WTC11 (cell line): ENCODE measurements at places on chromosomes 11 and 22. TPM values are rescaled to one million over a fixed set of nuclear protein-coding genes. Genes with fewer than 3 reads are reported as not detected.

DNA sequence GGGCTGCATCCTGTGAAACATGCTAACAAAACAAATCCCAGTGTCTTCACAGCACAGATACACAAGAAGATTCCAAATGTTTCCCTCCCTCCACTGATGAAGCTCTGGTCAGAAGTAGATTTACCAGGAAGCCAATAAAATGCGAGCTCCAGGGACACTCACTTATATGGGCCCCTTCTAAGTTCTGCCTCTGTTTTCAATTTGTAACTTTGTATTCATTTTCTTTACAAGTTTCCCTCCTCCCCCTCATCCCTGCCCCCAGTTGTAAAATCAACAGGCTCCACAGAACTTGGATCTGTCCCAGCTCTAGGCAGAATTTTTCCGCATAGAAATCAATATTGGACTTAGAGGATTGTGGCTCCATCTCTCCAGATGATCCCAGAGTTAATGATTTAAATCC lies 48.1 kb upstream of the ME3 start:
- no peak overlapping the region for H3K27ac ChIP-seq
- H3K4me3 ChIP-seq, result no peak overlapping the region
- peaks cover 18% of the 10 kb centered on the region for H3K36me3 ChIP-seq

Gene PAK1
- 160 to 191 TPM (median 166 TPM) in 3 replicates for total RNA-seq

GRCh38 chr11:104198576-104198975 lies 34.6 kb upstream of the PDGFD start:
- no peak for DNase-seq
- no peak overlapping the region for H3K27ac ChIP-seq
- no peak overlapping the region for H3K4me3 ChIP-seq
- peaks cover 2% of the 10 kb centered on the region for H3K36me3 ChIP-seq

- no peaks in the 10 kb centered on the region for H3K36me3 ChIP-seq
- no peak overlapping the region for H3K27ac ChIP-seq
- DNase-seq, result no peak
Observed at GRCh38 chr11:69352715-69353319, 58.9 kb downstream of the MYEOV start.

Gene C11orf16
- 0.11 to 0.42 TPM in 2 of 3 replicates, not detected in the other for total RNA-seq

DNA sequence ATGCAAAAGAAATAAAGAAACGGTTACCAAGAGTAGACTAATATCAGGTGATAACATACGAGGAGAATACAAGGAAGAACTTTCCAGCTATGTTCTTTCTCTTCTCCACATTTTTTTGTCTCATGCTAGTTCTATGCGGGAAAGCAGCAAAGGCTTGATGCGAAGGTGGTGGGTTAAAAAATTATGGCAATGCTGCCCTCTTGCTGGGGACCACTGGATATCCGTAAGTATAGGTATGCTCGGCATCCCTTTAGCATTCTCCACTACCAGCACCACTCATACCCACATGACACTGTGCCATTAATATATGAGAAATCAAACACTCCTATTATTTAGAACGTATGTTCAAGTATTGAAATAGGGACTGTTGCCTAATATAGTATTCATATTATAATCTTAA lies 776.4 kb downstream of the LRRC4C start:
- no peaks in the 10 kb centered on the region for H3K27me3 ChIP-seq
- H3K27ac ChIP-seq, result no peak overlapping the region
- no peak overlapping the region for H3K4me3 ChIP-seq
- H3K4me1 ChIP-seq, result peaks cover 26% of the 10 kb centered on the region

Gene CYTH4
- 0.11 to 0.16 TPM (median 0.15 TPM) in 3 replicates for total RNA-seq

Gene PLAAT2
- 0.25 to 0.66 TPM (median 0.55 TPM) in 3 replicates for total RNA-seq
